ENCODE measurements at places on chromosomes 4 and X.

DNA sequence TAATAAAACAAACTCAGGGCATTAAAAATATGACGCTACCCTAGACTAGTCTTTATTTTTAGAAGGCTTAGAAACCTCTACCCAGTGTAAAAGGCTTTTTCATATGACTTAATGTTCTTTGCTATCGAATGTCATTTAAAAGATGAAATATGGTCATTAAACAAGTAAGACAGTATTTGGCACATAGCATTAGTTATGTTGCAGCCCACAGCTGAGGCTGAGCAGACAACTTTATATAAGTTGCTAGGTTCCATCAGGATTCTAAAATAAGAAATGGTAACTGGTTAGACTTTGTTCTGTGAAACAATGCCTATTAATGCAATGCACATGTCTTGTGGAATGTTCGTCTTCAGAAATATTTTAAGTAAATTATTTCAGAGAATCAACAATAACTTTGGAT is 10.4 kb upstream of the PRSS12 start:
- no peak for DNase-seq

DNA sequence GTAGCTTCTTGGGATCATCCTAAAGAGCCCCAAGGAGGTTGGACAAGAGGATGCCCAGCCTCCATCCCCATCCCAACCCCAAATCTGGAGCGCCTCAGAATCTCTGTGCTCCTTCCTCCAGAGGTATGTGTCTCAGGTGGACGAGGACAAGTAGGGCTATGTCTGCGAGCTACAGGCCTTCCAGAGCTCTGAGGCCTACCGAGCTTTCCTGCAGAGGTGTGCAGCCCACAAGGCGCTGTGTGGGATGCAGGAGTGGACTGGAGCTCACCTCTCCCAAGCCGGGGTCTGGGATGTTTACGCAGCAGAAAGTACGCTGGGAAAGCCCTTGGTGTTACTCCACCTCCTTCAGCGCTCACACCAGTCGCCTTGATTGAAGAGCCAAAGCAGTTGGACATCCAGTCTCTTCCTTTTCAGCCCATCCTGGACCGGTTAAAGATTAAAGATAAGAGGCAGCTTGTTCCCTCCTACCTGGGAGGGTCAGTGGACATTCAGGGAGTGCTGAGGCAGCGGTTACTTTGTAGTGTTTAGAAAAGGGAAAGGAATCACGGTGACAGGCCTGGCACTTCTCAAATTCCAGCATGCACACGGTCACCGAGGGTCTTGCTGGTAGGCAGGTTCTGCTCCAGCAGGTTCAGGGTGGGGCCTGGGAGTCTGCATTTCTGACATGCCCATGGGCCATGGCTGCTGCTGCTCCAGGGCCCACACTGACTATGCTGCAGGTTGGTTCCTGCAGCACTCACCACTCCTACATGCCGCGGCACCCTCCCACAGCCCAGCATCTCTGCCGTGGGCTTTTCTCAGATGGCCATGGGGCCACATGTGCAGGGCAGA is 29.5 kb upstream of the JAKMIP1 start:
- DNase-seq: no peak

DNA sequence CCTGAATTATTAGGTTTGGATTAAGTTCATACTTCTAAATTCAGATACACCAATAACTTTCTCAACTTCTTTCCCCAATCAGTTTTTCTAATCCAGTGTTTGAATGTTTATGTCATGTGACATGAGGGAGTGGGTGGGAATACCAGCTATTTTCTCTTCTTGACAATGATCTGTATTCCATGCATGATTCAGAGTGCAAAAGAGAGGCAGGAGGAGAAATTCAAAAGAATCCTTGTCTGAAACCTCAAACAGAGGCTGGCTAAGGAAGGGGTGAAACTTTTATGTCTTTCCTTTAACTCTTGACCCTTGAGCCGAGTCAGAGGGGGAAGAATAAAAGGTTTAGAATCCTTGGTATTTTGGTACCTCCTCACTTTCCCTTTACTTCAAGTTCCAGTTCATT is 544.7 kb downstream of the SPRY1 start:
- DNase-seq: no peak

- no peak for DNase-seq
Measured at GRCh38 chr4:34200535-34200934, 2043.8 kb downstream of the ARAP2 start.

GRCh38 chr4:19381068-19381467 is 870.6 kb upstream of the SLIT2 start:
- peak; percentile 56 for DNase-seq

- no peak for DNase-seq
Measured at GRCh38 chr4:154010371-154010770, 221.5 kb upstream of the SFRP2 start.

DNA sequence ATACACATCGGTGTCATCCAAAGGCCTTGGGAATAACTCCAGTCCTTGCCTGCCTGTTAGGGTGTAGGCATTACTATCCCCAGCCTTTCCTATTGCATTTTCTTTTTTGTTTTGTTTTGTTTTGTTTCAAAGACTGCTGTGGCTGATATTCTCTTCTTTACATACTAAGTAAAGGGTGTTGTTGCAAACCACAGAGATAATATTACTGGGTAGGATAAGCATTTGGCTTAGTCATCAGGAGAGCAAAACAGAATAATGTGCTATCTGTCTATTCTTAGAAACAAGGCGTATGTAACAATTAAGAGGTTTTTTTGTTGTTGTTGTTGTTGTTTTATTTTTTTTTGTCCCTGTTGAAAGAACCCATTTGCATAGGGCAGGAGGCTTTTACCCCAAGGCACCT is 41.8 kb downstream of the UGT2B28 start:
- peak; percentile 8 for DNase-seq

GRCh38 chr4:136328131-136328530 is 1204.2 kb downstream of the PCDH18 start:
- no peak for DNase-seq

DNA sequence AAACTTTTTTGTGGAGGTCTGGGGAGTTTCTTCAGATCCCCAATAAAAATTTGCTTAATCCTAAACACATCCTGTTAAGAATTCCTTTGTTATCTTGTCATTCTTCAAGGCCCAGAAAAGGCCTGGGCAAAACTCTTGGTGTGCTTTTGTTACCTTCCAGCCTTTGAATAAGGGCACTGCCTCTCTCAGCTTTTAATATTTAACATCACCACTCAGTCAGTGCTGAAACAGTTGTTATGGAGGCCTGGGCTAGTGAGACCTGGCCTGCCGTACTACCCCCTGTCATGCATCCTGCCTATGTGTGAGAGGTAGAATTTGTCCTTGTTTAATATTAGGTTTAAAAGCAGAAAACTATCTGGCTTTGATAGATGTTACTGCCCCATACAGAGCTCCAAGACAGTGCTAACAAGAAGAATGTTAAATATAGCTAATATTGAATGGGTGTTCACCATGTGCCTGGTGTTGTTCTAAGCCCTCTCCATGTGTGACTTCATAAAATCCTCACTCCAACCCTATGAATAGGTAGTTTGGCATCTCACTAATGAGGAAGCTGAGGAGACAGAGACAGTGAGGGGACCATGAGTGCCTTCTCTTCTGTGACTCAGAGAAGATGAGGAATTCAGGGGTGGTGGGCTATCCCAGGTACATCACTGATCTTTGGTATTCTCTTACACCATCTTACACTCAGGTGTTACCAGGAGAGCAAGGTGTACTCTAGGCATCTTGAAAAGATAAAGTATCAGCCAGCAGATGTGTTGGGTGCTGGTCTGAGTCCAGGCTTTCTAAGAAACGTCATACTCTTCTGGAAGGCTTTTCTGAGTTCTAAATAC is 6.2 kb downstream of the PPP1R2C start:
- DNase-seq: no peak

DNA sequence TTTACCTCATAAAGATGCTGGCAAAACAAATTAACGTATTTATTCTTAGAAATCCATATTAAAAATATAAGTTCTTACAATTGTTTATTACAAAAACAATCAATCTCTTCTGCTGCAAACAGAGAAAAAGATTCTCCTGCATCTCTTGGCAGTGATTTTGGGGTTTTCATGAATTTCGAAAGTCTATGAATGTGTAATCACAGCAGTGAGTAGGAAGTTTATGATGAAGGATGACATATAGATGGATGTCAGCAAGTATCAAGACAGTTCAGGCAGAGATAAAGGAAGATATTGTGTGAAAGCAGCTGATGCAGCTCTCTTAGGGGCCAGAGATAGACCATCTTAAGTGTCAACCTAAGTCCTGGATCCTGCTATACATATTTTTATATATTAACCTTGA is 196.9 kb upstream of the BANK1 start:
- no peak for DNase-seq

- peak; percentile 78 for DNase-seq
Measured at GRCh38 chr4:106365613-106366012, 3.0 kb downstream of the GIMD1 start.

- no peak for DNase-seq
Measured at GRCh38 chr4:70842761-70843435, 3.2 kb upstream of the GRSF1 start.

GRCh38 chr4:105558277-105558676 is 5.9 kb downstream of the ARHGEF38 start:
- DNase-seq: no peak

DNA sequence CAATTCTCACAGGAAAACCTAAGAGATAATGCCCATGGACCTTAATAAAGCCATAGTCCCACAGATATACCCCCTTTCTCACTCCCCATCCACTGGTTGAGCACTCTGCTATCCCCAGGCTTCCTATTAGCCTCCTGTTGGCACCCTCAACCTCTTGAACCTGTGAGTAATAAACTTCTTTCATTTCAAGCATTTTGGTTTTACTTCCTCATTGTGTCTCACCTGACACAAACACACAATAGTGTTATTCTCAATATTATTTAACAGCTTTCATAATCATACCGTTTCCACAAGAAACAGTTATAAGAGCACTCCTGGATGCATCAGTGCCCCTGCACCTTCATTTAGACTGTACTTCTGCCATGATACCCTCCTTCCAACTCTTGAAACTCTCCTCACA is 56.8 kb downstream of the TRPC5 start:
- no peak for DNase-seq

GRCh38 chr4:183347146-183347545 is 24.9 kb upstream of the CLDN24 start:
- DNase-seq: no peak

- no peak for DNase-seq
Measured at GRCh38 chrX:4572691-4573090, 859.2 kb upstream of the PRKX start.

DNA sequence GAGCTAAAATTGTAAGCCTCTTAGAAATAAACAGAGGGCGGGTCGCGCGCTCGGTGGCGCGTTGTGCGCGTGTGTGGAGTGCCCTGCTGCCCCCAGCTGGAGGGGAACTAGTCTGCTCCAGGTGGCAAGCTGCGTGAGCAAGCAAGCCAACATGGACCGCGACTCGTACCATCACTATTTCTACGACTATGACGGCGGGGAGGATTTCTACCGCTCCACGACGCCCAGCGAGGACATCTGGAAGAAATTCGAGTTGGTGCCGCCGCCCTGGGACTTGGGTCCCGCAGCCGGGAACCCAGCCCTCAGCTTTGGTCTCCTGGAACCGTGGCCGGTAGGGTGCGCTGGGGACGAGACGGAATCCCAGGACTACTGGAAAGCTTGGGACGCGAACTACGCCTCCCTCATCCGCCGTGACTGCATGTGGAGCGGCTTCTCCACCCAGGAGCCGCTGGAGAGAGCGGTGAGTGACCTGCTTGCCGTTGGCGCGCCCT is 66.1 kb downstream of the DNAAF6 start:
- no peak for DNase-seq

- no peak for DNase-seq
Measured at GRCh38 chr4:74297539-74297938, 10.7 kb upstream of the EPGN start.

- DNase-seq: no peak
Measured at GRCh38 chrX:65035446-65035770, 59.2 kb upstream of the ZC4H2 start.

DNA sequence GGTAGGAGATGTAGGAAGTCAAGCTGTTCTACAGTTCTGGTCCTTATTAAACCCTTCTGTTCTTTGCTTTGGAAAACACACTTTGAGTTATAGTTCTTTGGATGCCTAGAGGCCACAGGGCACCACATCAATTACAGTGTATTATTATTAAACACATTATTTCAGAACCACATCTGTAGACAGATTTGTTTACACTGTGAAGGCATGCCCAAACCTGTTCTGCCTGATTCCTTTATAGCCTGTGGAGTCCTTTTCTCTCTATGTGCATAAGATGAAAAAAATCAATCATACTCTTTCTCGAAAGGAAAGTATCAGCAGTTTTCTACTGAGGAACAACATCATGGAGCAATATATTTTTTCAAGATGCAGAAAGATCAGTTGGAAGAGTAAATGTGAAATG is 371.3 kb upstream of the INTU start:
- no peak for DNase-seq

- no peak for DNase-seq
Measured at GRCh38 chrX:42967681-42968300, 189.8 kb upstream of the PPP1R2C start.

DNA sequence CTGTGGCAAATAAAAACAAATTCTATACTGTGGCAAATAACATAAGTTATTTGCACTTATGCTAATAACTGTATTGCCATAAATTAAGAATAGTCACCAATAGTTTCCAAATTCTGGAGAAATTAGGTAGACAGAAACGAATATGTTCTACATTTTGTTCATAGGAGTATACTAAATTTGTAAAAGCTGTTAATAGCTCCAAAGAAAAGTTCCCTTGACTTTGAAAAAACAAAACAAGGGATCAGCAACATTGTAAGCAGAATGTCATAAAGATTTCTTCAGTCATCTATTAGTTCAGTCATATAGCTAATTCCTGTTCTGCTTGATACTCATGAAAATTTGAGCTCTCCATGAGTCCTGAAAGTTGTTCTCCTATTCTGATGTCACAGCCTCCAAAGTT is 1472.8 kb downstream of the C4orf33 start:
- no peak for DNase-seq

DNA sequence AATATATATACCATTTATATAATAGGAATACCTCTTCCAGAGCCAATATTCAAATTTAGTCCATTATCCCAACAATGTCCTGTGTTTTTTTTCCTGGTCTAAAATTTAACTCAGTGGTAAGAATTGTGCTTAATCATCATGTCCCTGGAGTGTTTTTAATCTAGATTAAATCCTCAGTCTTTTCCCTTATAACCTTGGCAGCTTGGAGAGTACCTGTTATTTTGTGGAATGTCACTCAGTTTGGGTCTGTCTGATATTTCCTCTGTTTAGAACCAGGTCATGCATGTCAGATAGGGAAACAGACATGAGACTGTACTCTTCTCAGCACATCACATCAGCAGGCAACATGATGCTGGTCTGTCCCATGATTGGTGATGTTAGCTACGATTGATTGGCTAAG is 96.6 kb downstream of the HPGD start:
- no peak for DNase-seq

DNA sequence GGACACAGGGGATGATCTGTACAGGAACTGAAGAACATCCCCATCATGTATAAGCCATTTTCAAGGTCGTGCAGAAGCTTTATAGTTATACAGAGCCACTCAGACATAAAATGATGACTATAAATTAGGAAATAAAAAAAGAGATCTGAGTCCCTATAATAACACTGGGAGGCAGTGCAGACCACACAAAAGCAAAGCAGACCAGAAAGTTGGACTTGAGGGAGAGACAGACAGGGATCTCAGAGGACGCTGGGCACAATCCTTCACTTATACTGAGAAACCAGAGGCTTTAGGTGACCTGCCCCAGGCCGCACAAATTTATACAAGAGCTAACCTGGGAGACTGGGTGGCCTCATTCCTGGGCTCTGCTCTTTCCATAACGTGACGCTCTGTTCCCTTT is 70.5 kb downstream of the HADH start:
- no peak for DNase-seq

GRCh38 chr4:10731690-10732089 is 47.1 kb upstream of the CLNK start:
- no peak for DNase-seq

GRCh38 chrX:37420185-37420584 is 71.0 kb downstream of the PRRG1 start:
- no peak for DNase-seq

Measured in HS-27A (cell line).